ENCODE measurements at places on chromosomes 16 and 17.

- DNase-seq, result no peak
These were observed 8.9 kb downstream of the C17orf78 start for GRCh38 chr17:37384560-37385149.

- no peak for DNase-seq
These were observed 260.8 kb downstream of the ENGASE start for GRCh38 chr17:79335456-79335855.

GRCh38 chr16:49928176-49929041 lies 72.5 kb upstream of the ZNF423 start:
- DNase-seq, result no peak

DNA sequence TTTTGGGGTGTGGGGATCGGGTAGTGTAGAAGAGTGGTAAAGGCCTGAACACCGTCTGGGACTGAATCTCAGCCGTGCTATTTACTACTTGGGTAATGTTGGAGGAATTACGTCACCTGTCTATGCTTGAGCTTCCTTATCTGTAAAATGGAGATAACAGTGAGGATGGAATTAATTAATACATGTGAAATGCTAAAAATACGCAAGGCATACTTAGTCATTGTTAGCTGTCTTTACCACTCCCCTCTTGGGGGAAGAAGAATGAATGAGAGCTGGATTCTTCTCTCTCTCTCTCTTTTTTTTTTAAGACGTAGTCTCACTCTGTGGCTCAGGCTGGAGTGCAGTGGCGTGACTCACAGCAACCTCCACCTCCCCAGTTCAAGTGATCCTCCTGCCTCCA lies 41.1 kb upstream of the TANGO6 start:
- no peak for DNase-seq

DNA sequence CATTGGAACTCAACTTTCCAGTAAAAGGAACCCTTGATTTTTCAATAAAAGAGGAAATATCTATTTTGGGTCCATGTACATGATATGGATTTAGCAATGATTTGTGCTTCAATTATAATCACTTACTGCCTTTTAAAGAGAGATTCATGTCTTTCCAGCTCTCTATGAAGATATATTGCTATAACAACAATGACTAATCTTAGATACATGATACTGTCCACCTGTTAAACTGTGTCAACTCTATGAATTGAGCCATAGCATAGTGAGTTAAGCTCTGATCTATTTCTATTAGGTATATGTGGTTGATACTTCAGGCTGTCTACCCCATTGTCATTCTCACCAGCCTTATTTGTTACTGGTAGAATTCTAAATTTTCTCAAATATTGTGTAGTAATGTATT lies 15.0 kb upstream of the MPHOSPH6 start:
- no peak for DNase-seq

Measured in germinal center (tissue), 1 donor.